ENCODE measurements at places on chromosomes 1 and 21.

- peak; percentile 56 for DNase-seq
Measured at GRCh38 chr1:21175670-21176581, 771 bp downstream of the EIF4G3 start.

- no peak for DNase-seq
Measured at GRCh38 chr1:203669739-203670138, 43.1 kb downstream of the ATP2B4 start.

DNA sequence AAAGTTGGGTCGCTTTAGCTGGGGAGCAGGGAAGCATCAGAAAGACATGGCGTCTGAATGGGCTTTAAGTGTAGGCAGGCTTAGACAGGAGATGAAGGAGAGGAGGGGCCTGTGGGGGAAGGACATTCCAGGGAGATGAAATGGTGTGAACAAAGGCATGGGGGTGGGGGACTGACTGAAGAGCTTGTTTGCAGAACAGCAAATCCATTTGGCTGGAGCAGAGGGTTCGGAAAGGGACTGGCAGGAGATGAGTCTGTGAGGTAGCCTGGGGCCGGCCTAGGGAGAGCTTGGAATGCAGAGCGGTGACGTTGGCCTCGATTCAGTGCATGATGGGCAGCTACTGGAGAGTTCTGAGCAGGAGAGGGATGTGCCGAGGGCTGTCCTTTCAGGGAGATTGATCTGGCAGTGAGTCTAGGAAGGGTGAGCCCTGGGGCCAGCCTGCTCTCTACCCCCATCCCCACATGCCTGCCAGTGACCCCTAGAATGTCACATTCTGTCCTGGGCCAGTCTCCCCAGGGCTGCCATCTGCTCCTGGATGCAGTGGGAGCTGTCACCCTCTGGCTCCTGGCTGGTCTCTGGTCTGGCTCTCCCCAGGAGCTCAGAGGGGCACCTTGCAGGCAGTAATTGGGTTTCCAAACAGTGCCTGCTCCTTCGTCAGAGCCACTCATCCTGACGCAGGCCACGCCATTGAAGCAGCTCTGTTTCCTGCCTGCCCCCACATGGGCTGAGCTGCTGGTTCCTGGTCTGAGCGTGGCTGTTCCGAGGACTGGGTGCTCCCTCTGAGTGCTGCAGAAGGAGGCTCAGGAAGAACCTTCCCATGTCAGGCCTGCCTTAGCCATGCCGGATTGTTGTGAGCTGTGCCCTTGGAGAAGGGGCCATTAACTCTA, 22.3 kb upstream of the TMEM222 start:
- DNase-seq: peak; percentile 5

- DNase-seq: no peak
Measured at GRCh38 chr1:26618561-26618960, 77.3 kb upstream of the ARID1A start.

- DNase-seq: no peak
Measured at GRCh38 chr1:154824179-154825000, 45.7 kb downstream of the KCNN3 start.

- DNase-seq: no peak
Measured at GRCh38 chr1:228345201-228345930, 61.3 kb downstream of the TRIM11 start.

DNA sequence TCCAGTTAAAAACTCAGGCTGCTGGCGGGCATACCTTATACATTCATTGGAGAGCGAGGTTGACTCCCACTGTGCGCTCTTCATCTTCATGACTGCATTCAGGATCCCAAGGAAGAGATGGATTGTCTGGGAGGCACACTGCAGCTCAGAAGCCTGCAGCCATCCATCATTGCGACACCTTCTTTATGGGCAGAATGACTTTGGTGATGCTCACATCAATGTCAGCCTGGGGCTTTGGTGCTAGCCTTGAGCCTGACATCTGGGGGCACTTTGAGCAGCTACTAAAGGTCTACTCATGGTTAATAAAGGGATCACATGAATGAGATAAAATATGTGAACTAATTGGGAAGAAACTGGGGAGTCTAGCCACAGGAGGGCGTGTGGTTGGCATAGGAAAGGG, 229.3 kb downstream of the PRDM2 start:
- DNase-seq: no peak

DNA sequence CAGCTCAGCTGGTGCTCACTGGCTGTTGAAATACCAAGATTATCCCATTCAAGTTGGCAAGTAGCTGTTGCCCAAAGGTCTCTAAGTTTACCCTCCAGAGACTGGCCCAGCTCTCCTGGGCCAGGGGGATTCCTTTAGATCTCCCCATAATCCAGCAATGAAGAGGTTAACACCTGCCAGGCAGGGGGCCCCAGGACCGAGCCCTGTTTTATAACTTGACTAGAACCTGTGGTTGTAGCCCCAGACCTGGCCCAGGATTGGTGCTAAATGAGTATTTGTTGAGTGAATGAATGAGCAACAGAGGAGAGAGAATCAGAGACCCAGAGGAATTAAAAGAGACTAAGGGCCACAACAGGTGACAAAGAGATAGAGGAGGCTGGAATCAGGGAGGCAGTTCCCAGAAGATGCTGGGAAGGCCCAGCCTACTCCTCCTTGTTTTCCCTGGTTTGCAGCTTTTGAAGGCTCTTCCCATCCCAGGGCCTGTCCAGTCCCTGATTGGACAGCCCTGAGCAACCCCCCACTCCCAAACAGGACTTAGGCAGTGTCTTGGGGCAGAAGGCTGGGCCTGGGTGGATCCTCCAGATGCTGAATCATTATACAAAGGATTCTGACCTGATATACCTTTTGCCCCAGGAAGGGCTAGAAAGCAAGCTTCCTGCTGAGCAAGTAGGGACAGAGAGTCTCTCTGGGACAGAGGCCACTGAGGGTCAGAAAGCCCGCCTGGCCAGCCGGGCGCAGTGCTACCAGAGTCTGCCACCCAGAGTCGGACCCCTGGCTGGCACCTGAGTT, 2.4 kb upstream of the RHBG start:
- no peak for DNase-seq

- DNase-seq: no peak
Measured at GRCh38 chr1:172382406-172382805, 38.1 kb upstream of the C1orf105 start.

DNA sequence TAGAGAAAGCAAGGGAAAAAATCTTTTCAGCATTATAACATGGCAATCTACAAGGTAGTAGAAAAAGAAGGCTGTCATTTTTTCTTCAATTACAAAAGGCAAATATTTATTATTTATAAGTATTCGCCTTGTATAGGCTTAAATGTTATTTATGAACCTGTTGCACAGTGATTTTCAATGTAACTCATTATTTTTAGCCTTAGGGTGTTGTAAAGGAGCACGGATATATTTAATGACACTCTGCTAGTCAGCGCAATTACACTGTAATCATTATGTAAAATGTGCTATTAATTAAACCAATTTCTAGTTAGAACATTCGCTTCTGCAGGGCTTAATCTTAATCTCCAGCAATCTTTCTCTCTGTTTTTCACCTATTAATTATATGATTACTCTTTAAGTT, 145.0 kb downstream of the ATG4C start:
- no peak for DNase-seq

- no peak for DNase-seq
Measured at GRCh38 chr1:95197616-95198252, 36.3 kb upstream of the RWDD3 start.

DNA sequence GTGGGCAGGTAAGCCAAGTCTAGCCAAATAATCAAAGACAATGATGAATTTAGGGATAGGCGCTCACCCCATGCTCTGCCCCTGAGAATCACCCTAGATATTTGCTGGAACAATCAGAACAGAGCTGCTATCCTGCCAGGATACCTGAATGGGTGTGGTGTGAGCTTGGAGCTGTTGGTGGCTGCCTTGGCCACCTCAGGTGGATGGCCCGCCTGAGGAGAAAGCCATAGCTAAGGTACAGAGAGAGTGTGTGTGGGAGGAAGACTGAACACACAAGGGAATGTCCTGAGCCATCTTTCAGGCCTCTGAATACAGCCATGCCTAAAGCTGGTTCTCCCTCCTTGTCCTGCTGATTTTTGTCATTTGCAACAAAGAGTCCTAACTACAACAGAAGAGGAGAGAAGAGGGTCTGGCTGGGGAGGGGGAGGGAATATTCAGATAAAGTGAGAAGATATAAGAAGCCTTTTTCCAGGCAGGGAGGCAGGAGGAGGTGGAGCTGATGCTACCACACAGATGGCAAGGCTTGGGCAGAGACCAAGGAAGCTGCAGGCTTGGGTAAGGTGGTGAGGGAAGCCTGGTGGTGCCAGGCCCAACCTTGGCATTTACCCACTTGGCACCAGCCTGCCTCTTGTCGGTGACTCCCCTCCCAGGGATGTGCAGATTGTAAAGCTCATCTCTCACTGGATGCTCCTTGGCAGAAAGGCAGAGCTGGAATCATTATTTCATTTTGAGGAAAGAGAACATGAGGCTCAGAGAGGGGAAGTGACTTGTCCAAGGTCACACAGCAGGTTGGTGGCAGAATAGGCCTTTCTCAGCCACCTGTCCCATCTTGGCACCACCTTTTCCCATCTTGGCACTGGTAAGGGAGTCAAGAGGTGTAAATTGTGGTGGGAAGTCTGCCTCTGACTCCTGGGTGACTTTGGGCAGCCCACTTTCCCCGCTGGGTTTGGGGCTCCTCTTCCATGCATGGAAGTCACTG, 49.7 kb downstream of the NKAIN1 start:
- DNase-seq: no peak

- DNase-seq: no peak
Measured at GRCh38 chr1:56326056-56326455, 253.3 kb downstream of the PLPP3 start.

GRCh38 chr1:27095576-27095975, 59.3 kb downstream of the SLC9A1 start:
- DNase-seq: no peak

DNA sequence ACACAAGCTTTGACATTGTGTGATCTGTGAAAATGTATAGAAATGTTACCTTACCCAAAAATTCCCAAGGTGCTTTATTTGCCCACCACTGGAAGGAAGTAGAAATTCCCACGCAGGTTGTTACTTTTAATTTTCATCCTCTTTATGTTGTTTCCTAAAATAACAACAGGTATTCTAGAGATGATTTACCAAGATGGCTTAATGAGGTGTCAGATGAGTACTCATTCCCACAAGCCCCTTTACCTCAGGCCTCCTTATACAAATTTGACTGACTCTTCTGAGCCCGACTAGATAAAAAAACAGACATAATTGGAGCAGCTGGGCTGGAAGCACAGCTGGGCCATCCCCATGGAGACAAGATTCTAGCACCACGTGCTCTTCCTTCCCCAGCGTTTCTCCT, 114.6 kb downstream of the LIPI start:
- DNase-seq: no peak

DNA sequence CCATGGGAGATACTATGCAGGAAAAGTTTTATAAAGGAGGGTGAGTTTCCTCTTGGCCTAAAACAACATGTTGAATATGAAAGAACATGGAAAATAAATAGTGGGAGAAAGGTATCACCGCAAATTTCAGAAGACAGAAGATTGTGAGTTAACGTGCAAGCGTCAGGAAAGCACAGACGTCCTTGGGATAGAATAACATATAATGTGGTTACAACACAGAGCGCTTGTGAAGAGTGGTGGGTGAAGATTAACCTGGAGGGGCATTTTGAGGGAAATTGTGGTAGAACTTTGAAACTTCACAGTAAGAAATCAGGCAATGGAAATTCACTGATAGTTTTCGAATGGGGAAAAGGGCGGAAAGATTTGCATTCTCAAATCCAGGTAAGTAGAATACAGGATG, 47.3 kb downstream of the NEGR1 start:
- no peak for DNase-seq

DNA sequence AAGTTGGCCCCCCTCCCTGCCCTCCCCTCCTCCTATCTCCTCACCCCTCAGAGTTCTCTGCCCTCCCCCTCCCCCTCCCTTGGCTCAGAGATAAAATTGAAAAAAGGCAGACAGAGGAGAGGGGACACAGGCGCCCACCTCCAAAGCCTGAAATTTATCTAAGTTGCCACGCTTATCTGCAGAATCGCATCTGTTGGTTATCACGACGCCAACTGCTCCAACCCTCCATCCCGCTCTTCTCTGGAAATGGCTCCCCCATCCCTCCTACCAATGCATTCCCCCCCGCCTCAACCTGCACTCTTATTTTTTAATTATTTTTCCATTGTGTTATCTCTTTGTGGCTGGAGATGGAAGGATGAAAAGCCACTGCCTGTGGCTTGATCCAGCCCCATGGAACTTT, 90.3 kb downstream of the TAS1R2 start:
- DNase-seq: no peak

- DNase-seq: no peak
Measured at GRCh38 chr1:37017720-37018119, 16.6 kb downstream of the GRIK3 start.

DNA sequence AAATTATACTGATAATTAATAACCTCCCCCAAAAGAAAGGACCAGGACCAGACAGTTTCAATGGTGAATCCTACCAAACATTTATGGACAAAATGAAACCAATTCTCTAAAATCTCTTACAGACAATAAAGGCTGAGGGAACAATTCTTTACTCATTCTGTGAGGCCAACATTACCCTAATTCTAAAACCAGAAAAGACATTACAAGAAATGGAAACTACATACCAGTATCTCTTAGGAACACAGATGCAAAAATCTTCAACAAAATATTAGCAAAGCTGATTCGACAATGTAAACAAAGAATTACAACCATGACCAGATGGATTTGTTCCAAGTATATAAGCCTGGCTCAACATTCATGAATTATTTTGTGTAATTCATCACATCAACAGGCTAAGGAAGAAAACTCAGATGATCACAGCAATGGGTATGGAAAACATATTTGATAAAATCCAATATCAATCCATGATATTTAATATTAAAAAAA, 8.6 kb downstream of the TMED5 start:
- no peak for DNase-seq

GRCh38 chr1:224472806-224473205, 38.2 kb upstream of the WDR26 start:
- no peak for DNase-seq

DNA sequence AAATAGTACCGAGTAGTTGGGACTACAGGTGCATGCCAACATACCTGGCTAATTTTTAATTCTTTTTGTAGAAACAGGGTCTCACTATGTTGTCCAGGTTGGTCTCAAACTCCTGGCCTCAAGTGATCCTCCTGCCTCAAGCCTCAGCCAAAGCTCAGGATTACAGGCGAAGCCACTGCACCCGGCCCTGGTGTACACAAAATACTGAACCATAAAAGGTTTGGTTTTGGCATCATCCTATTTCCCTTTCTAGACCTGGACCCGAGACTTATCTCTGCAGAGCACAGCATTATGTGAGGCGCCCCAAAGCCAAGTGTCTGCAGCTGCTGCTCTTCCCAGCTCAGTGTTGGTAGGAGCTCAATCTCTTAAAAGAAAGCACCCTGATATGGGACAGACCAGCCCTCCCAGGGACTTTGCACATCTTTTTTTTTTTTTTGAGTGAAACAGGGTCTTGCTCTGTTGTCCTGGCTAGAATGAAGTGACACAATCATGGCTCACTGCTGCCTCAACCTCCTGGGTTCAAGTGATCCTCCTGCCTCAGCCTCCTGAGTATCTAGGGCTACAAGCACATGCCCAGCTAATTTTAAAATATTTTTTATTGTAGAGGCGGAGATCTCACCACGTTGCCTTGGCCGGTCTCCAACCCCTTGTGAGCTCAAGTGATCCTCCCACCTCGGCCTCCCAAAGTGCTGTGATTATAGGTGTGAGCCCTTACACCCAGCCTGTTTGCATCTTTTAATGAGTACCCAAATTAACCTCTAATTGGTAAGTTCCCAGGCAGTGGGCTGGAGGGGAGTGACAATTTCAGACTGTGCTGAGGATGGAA, 20.4 kb downstream of the TEX35 start:
- DNase-seq: no peak

GRCh38 chr1:195606483-195606882, 1001.8 kb downstream of the KCNT2 start:
- no peak for DNase-seq

Data from amygdala (tissue), 56 donors.